Thoracic aorta endothelial cell (primary cell): ENCODE measurements at places on chromosomes 7 and 10. TPM values are rescaled to one million over a fixed set of nuclear protein-coding genes. Genes with fewer than 3 reads are reported as not detected.

Gene AGR3
- total RNA-seq = not detected in 2 replicates

Gene OR6V1
- total RNA-seq = not detected in 2 replicates

Gene CDK1
- 88.0 and 155 TPM in 2 replicates for total RNA-seq

Gene ZNF365
- total RNA-seq = 0.13 and 2.2 TPM in 2 replicates

Gene CALML5
- not detected in 2 replicates for total RNA-seq

Gene AKR1D1
- not detected in 2 replicates for total RNA-seq

Gene PODXL
- 205 and 263 TPM in 2 replicates for total RNA-seq

Gene ZDHHC16
- total RNA-seq = 46.9 and 60.2 TPM in 2 replicates

Gene TRIM50
- total RNA-seq = not detected in 2 replicates

Gene AKR1C4
- total RNA-seq = not detected in 2 replicates

Gene STOX1
- total RNA-seq = under 0.01 and 0.14 TPM in 2 replicates

Gene ZNF485
- total RNA-seq = 2.4 and 3.3 TPM in 2 replicates

Gene CDC123
- 153 and 160 TPM in 2 replicates for total RNA-seq

Gene GOLGA7B
- total RNA-seq = not detected in 2 replicates

Gene TMEM130
- not detected in 2 replicates for total RNA-seq

Gene KBTBD2
- total RNA-seq = 63.3 and 73.1 TPM in 2 replicates

Gene NAPEPLD
- 10.9 and 11.3 TPM in 2 replicates for total RNA-seq

Gene C10orf105
- total RNA-seq = 0.07 TPM in 1 of 2 replicates, not detected in the other

Gene HYAL4
- 0.36 TPM in 1 of 2 replicates, not detected in the other for total RNA-seq

Gene COPS6
- total RNA-seq = 103 and 116 TPM in 2 replicates

Gene PDAP1
- 61.8 and 81.7 TPM in 2 replicates for total RNA-seq

Gene TMEM178B
- under 0.01 TPM in 1 of 2 replicates, not detected in the other for total RNA-seq

Gene CNTNAP2
- total RNA-seq = 0.29 TPM in 1 of 2 replicates, not detected in the other

Gene CCZ1
- total RNA-seq = 111 and 113 TPM in 2 replicates

Gene PDZD7
- total RNA-seq = 0.50 and 0.53 TPM in 2 replicates

Gene GGCT
- total RNA-seq = 45.3 and 53.1 TPM in 2 replicates

Gene FAM170B
- not detected in 2 replicates for total RNA-seq

Gene KLLN
- total RNA-seq = 0.40 and 0.65 TPM in 2 replicates

Gene PDK4
- total RNA-seq = 5.2 and 5.9 TPM in 2 replicates

Gene ARHGEF35
- total RNA-seq = 0.53 and 1.1 TPM in 2 replicates

Gene SPDYE2
- not detected in 2 replicates for total RNA-seq

Gene MYH16
- total RNA-seq = 0.93 and 1.1 TPM in 2 replicates

Gene FAM241B
- 0.13 TPM in 1 of 2 replicates, not detected in the other for total RNA-seq

Gene KCP
- not detected in 2 replicates for total RNA-seq

Gene DKK1
- 196 and 220 TPM in 2 replicates for total RNA-seq

Gene CPXM2
- 4.7 and 13.5 TPM in 2 replicates for total RNA-seq

Gene IFIT1B
- total RNA-seq = not detected in 2 replicates

Gene PPP1R3A
- not detected in 2 replicates for total RNA-seq

Gene ATP5F1C
- total RNA-seq = 375 and 384 TPM in 2 replicates

Gene WNT8B
- not detected in 2 replicates for total RNA-seq

Gene ANKRD2
- 0.27 and 1.2 TPM in 2 replicates for total RNA-seq

Gene SKIDA1
- 0.66 and 0.72 TPM in 2 replicates for total RNA-seq

Gene ATRNL1
- not detected in 2 replicates for total RNA-seq

Gene SLC26A4
- 1.7 and 2.0 TPM in 2 replicates for total RNA-seq

Gene TAS2R40
- not detected in 2 replicates for total RNA-seq

Gene RPS24
- 2,760 and 3,175 TPM in 2 replicates for total RNA-seq

Gene LIPF
- total RNA-seq = not detected in 2 replicates

Gene TRIM74
- 0.14 TPM in 1 of 2 replicates, not detected in the other for total RNA-seq

Gene DOCK4
- total RNA-seq = 313 and 365 TPM in 2 replicates

Gene FANK1
- total RNA-seq = 1.2 TPM in 2 replicates

Gene GNAT3
- not detected in 2 replicates for total RNA-seq

Gene NXPH1
- total RNA-seq = not detected in 2 replicates

Gene C7orf57
- 0.07 TPM in 1 of 2 replicates, not detected in the other for total RNA-seq

Gene MRLN
- total RNA-seq = not detected in 2 replicates

Gene OR2A1
- 0.22 TPM in 1 of 2 replicates, not detected in the other for total RNA-seq

Gene CISD1
- total RNA-seq = 63.2 and 66.1 TPM in 2 replicates
